ENCODE measurements at places on chromosomes 5 and 9.

GRCh38 chr5:14284392-14285148 is 141.4 kb downstream of the TRIO start:
- no peak for DNase-seq

DNA sequence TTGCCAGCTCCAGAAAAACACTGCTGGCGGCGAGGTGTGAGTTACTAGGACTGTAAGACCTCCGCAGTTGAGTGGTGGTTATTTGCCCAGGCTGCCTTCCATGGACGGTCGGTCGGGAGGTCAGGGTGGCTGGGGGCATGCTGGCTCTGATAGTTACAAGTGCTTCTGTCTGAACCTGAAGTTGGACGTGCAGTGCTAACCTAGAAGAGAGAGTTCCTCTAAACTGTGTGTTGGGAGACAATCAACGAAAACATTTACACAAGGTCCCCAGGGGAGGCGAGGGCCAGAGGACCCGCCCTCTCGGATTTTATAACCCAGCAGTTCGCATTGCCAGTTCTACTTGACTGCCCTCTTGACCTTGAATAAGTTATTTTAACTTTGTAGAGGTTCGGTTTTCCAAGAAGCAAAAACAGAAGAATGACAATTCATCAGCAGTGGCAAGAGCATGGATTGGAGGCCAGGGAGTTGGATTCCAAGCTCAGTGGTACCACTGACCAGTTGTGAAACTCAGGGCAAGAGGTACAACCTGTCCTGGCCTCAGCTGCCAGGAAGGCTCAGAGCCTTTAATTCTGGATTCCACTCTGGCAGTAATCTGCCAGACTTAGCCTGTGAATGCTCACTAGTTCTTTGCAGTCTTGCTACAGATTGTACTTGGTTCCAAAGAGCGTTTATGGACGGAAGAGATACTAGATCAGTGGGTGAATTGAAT is 28.7 kb upstream of the PDE8B start:
- DNase-seq, result no peak

DNA sequence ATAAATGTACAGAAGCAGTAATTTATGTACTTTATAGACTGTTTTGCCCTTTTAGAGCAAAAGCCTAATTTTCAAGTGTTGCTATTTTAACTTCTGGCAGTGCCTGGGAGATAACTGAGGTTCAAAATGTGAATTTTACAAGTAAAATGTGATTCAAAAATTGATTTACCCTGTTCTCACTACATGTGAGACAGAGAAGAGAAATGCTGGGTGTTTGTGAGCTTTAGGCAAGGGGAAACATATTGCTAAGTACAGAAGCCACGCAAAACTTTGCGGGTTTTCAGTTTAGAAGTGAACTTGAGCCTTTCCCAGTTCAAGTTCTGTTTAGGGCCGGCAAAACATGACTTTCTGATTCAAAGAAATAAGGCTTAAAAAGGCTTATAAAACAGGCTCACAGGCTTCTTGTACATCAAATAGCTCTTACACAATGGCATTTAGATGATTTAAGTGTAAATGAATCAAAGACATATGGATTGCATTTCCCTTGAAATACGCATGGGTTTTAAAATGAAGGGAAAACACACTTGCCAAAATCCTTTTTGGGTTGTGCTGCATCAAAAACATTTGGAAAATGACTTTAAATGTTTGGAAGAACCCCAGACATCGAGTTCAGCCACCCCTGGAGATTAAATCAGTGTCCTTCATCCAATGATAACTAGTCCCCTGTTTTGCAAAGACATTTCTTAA is 370.8 kb upstream of the MEF2C start:
- DNase-seq, result no peak

DNA sequence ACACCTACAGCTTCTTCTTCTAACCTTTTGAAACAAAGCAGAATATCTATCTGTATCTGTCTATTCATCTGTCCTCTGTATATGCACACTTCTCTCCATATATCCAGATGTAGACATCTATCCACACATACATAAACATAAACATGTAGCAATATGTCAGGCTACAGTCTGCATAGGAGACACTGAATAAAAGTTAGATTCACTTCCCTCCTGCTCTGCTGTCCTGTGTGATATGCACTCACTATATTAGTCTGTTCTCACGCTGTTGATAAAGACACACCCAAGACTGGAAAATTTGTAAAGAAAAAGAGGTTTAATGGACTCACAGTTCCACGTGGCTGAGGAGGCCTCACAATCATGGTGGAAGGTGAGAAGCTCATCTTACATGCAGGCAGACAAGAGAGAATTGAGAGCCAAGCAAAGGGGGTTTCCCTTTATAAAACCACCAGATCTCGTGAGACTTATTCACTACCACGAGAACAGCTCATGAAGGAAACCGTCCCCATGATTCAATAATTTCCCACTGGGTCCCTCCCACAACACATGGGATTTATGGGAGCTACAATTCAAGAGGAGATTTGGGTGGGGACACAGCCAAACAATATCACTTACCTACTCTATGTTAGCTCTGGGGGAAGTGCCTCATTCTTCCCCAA is 24.1 kb downstream of the RANBP3L start:
- DNase-seq, result no peak

DNA sequence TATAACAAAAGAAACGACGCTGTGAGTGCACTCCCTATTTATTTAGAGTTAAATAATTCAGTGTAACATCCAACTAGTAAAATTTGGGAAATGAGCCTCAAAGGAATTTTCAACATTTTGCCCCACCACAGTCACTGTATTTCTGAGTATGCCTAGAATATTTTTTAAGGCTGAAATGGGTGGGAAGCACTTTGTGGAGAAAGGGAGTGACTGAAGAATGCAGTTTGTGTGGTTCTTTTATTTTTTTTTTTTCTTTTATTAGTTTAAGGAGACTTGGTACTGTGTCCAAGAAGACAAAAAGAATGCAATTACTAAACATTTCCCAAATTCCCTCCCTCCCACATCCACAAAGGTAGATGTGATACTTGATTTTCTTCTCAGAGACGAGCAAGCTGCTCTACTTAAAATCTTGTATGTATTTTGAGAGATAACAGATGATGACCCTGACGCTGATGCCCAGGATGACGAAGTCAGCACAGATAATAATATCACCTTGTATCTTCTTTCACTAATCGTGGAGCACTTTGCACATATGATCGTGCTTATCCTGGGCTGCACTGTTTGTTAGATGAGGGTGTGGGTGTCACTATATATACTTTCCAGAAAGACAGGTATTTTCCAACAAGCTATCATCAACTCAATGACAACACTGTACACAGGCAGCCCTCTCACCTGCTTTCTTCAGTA is 586.3 kb downstream of the RAB3C start:
- no peak for DNase-seq

DNA sequence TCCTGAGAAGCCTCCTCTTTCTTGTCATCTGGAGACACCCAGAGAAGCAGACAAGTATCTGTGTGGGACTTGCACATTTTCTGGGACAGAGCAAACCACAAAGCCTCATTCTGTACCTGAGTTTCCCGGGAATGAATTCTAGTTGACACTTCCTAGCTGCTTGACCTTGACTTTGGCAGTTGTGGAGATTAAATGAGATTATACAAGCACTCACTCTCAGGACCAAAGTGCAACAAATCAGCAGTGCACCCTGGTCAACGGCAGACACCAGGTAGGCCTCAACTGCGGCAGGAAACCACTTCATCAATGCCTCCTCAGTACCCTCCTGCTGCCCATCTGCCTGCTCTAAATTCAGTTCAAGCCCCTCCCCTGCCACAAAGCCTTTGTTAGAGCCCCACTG is 114.7 kb upstream of the PANK3 start:
- DNase-seq, result no peak

- DNase-seq, result no peak
Measured at GRCh38 chr5:40446910-40447309, 232.8 kb upstream of the PTGER4 start.

DNA sequence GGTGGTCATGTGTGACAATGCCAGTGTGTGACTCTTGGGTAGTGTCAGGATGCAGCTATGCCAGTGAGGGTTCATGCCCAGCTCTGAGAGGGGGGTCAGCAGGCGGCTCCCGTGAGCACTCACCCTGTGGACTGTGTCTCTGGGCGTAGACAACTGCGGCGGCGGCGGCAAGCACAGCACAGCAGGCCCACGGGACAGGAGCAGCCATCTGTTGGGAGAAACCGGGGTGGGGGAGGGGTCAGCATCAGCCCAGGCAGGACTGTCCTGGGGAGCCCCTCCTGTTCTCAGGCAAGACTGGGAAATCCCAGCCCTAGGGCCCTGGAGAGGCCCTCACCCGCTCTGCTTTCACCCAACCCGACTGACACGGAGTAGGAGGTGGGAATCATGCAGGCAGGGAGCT is 20.8 kb downstream of the CNTFR start:
- no peak for DNase-seq

- no peak for DNase-seq
Measured at GRCh38 chr5:56751572-56752313, 63.6 kb upstream of the MAP3K1 start.

DNA sequence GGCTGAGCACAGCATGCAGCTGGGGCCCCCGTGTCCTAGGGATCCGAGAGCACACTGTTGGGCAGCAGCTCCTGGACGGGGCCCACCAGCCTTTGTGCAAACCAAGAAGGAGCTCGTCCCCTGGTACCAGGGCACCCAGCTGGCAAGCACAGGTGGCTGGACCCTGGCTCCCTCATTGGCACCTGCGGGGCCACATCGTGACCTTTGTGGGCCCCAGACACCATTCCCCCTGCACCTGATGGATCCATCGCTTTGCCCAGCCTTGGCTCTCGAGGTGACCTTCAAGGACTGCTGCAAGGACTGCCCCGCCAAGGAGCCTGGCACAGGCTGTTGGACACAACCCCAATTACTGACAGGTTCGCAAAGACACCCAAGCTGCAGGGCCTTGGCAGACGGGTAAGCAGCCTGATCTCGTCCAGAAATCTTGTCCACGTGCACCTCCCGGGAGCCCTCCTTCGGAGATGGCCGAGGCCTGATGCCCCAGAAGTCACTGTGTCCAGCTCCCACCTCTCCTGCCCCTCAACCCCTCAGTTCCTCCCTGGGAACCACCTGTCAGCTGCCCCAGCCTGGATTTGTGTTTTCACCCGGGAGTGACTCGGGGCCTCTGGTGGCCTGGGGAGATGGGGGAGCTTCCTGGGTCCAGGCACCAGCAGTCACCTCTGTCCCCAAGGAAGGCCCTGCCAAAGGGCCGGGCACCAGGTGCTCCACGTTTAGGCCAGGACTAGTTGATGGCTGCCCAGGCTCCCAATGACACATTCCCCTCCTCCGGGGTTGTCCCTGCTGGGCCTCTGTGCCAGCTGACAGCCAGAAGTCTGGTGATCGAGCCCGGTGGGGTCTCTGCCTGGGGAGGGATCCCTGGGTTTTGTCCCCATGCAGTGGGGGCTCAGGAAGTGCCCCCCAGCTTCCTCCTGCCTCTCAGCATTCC is 137.1 kb upstream of the PPP1R26 start:
- no peak for DNase-seq

DNA sequence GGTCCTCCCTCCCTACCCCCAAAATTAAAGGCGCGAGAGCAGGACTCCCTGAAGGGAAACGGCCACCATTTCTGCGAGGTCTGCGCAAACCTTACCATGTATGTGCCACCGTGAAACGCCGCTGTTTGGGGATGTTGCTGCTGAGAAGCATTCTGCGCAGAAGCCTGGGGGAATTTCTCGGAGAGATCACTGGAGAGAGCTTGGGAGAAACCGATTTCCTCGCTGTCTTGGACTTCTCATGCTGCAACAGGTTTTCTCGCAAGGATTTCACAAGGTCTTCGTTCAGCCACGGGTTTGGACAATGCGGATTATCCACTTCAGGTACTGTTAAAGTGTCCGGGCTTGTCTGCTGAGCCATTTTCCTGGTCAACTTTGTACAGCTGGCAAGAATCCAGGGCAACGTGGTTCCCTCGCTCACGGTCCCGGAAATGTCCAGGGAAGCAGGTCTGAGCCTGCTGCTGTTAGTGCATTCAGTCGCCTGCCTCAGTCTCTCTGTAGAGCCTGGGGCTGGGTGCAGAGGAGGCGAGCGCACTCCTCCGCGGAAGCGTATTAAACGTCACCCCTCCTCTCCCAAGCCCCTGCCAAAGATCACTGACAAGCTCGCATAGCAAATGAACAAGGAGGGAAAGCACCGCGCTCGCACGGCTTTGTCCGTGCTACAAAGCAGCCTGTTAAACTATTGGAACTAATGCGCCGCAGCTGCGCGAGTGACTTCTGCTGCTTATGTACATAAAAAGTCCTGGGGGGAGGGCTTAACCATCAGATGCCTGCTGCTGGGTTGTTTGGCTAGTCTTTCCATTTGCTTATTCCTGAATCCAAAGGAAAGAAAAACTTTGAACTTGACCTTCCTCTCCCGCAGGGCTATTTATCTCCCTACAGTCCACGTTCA is 125.1 kb downstream of the PDE4D start:
- DNase-seq, result peak; percentile 68

GRCh38 chr9:18297056-18297841 is 176.7 kb upstream of the ADAMTSL1 start:
- no peak for DNase-seq

GRCh38 chr9:104494808-104495207 is 9.3 kb upstream of the OR13F1 start:
- DNase-seq, result no peak

- no peak for DNase-seq
Measured at GRCh38 chr5:180649297-180650039, at the start of gene FLT4. FLT4 (minus strand) TSS chr5:180649600; CDS start chr5:180649545, 55 bp downstream.

DNA sequence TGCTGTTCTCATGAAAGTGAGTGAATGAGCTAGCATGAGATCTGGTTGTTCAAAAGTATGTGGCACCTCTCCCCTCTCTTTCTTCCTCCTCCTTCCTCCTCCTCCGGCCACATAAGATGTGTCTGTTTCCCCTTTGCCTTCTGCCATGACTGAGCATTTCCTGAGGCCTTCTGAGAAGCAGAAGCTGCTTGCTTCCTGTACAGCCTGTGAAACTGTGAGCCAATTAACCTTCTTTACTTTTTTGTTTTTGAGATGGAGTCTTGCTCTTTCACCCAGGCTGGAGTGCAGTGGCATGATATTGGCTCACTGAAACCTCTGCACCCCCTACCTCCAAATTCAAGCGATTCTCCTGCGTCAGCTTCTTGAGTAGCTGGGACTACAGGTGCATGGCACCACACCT is 6.1 kb downstream of the S100Z start:
- DNase-seq, result no peak

GRCh38 chr5:136518814-136519213 is 153.5 kb upstream of the TRPC7 start:
- DNase-seq, result no peak

- DNase-seq, result no peak
Measured at GRCh38 chr5:68484307-68485068, 268.9 kb downstream of the PIK3R1 start.

- DNase-seq, result no peak
Measured at GRCh38 chr5:33840927-33841547, 50.8 kb downstream of the ADAMTS12 start.

GRCh38 chr9:99722877-99723276 is 98.8 kb upstream of the NR4A3 start:
- DNase-seq, result no peak

- no peak for DNase-seq
Measured at GRCh38 chr5:157290981-157291711, 25.2 kb downstream of the CYFIP2 start.

GRCh38 chr9:31393240-31393639 is 991.2 kb upstream of the ACO1 start:
- DNase-seq, result no peak
